ENCODE measurements at places on chromosomes 3 and 15.
A peak's percentile ranks its signal among the peaks of the same experiment; 100 is the strongest.

- DNase-seq = no peak
Observed at GRCh38 chr3:192482391-192482790, 244.9 kb downstream of the FGF12 start.

DNA sequence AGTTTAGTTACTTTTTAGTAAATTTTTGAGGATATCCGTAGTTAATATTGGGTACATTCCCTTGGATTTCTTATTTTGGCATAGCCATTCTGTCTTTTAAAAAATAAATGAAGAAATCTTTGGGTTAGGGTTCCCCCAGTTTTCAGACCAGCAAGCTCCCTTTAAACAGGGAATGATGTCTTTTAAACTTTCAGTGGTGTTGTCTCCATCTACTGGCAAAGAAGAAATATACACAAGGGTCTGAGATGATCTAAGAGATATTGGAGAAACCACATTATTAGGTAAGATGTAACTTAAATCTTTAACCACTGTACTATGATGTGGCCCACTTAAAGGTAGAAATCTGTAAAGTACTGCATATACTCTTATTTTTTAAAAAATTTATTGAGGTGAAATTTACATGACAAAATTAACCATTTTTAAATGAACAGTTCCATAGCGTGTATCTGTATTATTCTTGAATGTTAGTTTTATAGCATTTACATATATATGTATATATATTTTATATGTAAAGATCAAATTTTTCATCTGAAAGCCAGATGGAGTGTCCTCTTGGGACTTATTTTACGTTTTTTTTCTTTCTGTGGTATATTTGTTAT, 35.1 kb upstream of the EIF3J start:
- DNase-seq = no peak

GRCh38 chr3:46604127-46604526, 8.2 kb upstream of the FAM240A start:
- no peak for DNase-seq

- DNase-seq = no peak
Observed at GRCh38 chr3:138800248-138800647, 34.5 kb downstream of the PIK3CB start.

DNA sequence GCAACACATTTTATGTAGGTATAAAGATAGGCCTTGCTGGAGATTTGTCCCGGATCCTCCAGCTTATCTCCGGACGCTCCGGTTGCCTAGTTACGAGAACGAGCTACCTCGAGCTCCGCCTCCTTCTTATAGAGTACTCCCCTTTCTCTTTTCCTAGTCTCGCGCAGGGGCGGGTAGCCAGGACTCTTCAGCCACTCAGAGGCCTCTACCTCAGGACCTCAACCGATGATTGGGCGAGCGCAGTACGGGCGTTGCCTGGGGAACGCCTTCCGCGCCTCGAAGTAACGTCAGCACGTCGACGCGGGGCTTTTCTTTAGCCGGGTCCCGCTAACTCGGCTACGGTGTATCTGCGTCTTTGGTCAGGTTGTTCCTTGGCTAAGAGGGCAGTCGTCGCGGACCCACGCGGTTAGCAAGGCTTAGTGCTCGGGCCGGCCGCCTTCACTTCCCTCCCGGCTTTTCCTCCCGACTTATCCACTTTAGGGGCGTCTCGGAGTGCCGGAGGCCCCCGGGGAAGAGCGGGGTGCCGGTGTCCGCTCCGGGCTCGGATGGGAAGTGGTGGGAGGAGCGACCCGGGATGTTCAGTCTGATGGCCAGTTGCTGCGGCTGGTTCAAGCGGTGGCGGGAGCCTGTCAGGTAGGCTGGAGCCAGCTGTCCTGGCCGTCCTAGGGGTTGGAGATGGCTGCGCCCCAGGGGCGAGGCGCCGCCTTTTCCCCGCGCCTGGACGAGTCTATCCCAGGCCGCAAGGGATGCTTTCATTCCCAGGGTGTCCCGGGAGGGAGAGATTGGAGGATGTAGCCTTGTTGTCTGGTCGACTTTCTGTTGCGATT, at the start of gene ARL13B:
Gene ARL13B, plus strand, starts transcription at position 306 of the 827 bp plus-strand sequence. Its CDS starts 269 bp downstream, at position 575.
- DNase-seq = peak; percentile 82

DNA sequence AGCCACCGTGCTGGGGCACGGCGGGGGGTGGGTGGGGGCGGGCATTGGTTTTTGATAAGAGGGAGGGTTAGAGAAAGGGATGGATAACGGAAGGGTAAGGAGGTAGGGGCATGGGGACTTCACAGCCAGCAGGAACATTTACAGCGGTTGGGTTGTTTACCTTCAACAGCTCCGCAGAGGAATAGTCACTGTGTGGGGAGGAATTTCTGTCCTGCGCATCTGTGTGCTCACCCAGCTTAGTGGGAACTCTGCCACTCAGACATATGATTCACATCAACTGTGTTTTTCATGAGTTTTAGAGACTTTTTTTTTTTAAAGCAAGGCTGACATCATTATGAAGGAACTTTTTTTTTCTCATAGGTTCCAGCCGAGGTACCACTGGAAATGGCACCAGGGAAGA, 19.6 kb downstream of the CHRD start:
- DNase-seq = no peak

DNA sequence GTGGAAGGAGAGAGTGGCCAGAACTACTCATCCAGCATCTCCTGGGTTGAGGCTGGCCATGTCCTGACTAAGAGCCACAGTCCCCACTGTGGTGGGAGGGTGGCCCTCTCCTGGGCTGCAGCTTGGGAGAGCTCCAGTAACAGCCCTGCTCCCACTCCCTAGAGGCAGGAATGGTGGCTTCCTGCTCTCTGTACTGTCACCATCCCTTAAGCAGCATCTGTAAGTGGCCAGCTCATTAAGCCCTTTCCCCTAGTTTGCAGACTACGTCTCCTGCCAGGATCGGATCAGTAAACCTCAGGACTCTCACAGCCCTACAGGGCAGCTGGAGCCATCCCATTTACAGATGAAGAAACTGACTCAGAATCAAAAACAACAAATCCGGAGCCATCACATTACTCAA, 30.5 kb downstream of the DNAJB8 start:
- no peak for DNase-seq

- no peak for DNase-seq
Observed at GRCh38 chr3:194369522-194370279, at the start of gene LRRC15. Gene LRRC15 (minus strand): TSS chr3:194369743. CDS start chr3:194361043, 8,700 bp downstream.

GRCh38 chr3:142915636-142916035, 26.8 kb upstream of the PCOLCE2 start:
- no peak for DNase-seq

DNA sequence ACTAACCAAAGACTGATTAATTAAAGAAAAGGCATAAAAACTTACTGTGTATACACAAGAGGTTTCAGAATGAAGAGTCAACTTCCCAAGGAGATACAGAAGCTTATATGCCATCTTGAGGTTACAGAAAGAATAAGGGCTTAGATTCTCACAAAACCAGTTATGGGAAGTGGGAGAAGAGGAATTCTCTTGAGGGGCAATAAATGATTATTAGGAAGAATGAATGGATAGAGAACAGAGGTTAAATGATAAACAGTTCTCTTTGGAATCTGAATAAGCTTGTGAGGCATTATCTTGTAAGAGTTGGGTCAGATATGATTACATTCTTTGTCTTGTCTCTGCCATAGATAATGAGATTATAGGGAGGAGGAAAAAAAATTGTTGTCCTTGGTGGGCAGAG, 126.7 kb upstream of the SPATA16 start:
- DNase-seq = no peak

DNA sequence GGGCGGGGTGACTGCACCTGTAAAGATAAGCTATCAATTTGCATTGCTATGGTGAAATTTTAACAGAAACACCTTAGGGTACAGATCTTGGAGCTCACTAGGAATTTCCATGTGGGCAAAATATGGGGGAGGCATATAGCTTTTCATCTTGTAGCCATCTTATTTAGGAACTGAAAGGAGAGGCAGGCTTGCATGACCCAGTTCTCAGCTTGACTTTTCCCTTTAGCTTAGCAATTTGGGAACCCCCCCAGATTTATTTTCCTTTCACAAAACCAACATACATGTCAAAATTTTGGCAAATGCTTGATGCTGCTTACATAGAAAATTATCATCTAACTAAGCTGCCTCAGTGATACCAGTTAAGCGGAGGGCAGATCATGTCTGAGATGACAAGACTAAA, 55.0 kb upstream of the EIF1B start:
- no peak for DNase-seq

DNA sequence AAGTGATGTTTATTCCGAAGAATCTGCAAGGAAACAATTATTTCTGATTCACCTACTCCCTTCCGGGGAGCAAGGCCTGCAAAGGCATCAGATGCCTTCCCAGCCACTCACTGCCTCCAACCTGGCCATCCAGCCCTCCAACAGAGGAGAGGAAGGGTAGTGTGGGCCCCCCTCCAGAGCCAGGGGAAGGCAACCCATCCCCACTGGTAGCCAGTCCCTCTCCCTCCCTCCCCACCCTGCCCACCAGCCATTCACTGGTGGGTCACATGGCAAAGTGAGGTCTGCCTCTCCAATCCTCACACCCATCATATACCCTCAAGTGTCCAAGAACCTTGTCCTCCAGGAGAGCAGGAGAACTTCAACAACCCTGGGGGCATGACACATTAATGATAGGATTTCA, 2.4 kb upstream of the VIPR1 start:
- DNase-seq = no peak

DNA sequence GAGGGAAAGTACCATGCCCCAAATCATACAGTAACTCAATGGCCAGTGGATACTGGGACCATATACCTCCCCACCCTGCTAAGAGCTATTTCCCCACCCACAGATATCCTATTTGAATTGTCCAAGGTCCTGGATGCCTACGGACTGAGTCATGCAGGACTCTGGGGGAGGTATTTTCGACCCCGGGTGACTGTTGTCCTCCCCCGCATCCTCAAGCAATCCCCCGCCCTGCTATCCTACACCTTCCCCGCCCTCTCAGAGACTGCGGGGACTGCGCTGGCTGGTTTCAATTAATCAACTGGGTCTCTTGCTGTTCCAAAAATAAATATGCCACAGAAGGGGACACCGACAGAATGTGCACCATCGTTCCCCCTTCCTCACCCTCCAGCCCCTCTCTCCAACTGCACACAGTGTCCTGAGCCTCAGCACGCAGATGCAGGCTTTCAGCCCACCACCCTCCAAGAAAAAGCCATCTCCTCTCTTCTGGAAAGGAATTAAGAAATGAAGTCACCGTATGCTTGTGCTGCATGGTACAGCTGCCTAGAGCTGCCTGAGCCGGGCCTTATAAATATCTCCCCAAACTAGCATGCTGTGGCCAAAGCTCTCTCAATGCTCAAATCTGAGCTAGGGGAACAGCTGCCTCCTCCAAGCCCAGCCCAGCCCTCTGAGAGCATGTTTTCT, 8.1 kb downstream of the CAV3 start:
- DNase-seq = no peak

GRCh38 chr3:45597581-45597980, 3.0 kb downstream of the LIMD1 start:
- no peak for DNase-seq

- no peak for DNase-seq
Observed at GRCh38 chr3:127624063-127624462, 4.9 kb upstream of the PODXL2 start.

GRCh38 chr3:129211772-129212171, 28.1 kb upstream of the CNBP start:
- DNase-seq = no peak

GRCh38 chr15:58163985-58164384, 25.8 kb downstream of the AQP9 start:
- no peak for DNase-seq

GRCh38 chr3:99949956-99950670, 132.5 kb downstream of the CMSS1 start:
- no peak for DNase-seq

GRCh38 chr3:108200578-108200977, 21.6 kb downstream of the IFT57 start:
- no peak for DNase-seq

GRCh38 chr3:18238746-18239331, 186.3 kb downstream of the SATB1 start:
- no peak for DNase-seq

DNA sequence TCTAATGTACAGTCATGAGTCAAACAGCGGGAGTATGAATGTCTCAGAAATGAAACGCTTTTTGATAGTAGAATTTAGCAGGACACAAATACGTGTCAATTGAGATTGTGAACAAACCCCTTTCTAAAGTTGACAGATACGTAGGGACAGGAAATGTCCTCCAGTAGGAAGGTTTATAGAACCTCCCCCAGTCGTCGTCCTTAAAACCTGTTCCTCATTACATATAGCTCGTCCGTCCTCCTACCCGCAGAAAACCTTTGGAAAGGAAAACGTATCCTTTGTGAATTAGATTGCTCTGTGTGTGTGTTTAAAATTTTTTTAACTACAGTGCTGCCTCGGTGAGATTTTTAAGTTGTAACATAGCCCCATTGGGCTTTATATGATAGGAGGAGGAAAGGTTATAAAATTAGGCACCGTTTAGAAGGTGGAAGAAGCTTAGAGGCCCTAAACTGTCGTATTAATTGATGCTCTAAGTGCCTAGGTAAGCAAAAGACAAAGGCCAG, 4.1 kb downstream of the UBE2E1 start:
- DNase-seq = no peak

- no peak for DNase-seq
Observed at GRCh38 chr3:32934150-32934742, 17.2 kb upstream of the CCR4 start.

DNA sequence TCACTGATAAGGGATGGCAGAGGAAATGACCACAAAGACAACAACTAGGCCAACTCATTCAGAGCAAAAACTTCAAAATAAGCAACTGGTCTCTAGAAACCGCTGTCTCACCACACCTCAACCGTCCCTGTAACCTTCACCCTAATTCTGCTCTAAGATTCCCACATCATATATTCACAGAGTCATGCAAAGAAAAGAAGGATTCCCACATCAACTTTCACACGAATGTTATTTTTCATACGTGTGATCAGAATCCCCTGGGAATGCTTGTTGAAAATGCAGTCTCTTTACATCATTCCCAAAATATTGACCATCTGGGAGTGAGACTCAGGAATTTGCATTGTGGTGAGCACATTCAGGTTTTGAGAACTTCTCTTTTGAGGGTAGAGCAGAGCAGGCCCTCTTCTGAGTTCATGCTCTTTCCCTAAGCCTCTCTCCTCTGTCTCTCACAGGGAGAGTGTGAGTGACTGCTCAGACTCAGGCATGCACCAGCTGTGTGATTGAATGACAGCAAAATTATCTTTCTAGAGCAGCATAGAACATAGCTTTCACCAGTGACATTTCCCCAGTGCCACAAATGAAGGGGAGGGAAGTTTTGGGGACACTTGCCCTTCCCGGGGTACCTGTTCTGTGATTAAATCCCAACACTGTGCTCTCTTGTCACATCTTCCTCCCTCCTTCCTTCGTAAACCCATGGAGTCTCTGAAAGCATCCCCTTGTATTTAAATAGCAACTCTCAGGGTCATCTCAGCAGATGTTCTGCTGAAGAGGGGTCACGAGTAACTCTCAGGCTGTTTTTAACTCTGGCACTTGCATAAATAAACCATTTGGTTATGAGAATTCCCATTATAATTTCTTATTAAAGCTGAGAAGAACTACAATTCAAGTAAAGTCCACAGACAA, 170.9 kb downstream of the PLCL2 start:
- no peak for DNase-seq
